ENCODE measurements at places on chromosomes 12 and 14.

DNA sequence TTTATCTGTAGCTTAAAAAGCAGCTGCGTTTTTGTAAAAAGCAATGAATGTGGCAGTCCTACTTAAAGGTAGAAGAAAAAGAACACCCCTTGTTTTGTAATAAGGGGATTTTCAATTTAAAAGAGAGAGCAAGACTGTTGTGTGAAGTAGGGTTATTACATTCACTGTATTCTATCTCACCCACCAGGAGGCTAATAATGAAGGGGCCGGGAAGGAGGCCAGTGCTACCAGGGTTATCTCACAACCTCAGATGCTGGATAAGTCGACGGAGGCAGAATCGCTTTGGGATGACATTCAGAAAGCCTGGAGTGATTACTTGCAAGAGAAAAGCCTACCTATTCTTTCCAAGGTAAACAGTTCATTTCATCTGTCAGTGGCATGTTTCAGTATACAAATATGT, 97.7 kb downstream of the RMST start:
- DNase-seq = no peak

DNA sequence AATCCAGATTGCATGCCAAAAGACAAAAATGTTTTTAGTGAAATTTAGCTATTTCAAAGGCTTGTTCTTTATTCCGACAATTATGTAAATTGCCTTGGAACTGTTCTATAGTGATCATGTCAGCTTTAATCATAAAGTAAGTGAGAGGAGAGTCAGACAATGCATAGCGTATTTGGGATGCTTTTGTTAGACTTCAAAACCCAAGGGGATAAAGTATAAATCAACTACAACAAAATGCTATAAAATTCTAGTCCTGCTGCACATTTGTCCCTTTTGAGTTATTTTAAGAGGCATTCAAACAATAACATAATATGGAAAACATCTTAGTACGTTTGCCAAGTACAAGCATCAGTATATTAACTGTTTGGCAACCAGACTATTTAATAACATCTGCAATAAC, 11.3 kb downstream of the RTRAF start:
- DNase-seq = no peak

- DNase-seq = no peak
Observed at GRCh38 chr12:54298904-54299303, 1.9 kb downstream of the NFE2 start.

DNA sequence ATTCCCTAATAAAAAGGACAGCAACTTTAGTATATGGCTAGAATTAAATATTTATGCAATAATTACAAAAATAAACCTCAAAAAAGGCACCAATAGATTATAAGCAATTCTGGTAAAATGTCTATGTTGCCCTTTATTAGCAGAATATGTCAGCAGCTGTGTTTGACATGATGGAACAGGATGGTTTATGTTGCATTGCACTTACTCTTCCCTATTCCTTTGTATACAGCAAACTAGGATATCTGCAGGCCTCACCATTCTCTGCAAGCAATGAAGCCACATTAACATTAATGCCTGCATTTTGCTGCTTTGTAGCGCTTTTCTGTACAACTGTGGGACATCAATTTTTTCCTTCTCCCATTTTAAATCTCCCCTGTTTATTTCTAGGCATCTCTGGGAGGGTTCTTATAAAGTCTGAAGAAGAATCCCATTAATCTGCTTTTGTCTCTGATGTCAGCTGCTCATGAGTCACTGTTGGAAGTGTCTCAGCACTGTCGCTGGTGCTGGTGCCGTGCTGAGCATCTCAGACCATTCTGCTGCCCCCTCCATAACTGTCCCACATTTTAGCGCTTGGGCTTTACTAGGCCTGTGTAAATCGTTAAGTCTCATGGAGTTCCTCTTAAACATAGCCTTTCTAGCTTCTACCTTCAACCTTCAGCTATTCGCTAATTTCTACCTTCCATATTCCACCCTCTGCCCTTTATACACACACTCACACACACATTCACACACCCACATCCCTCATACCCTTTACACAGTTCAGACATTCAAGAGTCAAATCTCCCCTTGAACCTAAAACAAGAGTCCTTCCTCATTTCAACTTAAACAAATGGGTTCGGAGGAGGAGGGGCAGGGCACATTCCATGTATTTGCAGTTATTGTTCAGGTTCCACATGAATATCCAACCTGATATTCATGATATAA, 64.4 kb upstream of the TRHDE start:
- no peak for DNase-seq

DNA sequence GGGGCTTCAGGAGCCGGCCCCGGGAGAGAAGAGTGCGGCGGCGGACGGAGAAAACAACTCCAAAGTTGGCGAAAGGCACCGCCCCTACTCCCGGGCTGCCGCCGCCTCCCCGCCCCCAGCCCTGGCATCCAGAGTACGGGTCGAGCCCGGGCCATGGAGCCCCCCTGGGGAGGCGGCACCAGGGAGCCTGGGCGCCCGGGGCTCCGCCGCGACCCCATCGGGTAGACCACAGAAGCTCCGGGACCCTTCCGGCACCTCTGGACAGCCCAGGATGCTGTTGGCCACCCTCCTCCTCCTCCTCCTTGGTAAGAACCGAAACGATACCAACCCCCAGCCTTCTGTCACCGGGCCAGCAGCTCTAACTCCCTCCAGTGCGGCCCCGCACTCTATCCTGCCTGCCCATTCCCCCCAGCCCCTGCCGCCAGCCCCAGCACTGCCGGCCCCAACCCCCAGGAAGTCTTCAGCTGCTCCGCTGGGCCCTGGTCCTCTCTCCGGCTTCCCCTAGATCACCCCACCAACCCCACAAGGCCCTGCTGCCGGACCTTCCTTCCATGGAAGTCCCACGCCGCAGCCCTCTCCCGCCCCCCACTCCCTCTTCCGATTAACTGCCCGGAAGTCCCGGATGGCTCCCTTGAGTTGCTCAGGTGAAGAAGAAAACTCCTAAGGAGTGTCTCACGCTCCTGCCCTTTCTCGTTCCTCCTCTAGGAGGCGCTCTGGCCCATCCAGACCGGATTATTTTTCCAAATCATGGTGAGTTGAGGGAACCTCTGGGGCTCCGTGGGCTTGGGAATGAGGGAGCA, 693 bp downstream of the LRP10 start:
- peak; percentile 68 for DNase-seq

- no peak for DNase-seq
Observed at GRCh38 chr12:19074700-19075099, 54.8 kb upstream of the PLEKHA5 start.

DNA sequence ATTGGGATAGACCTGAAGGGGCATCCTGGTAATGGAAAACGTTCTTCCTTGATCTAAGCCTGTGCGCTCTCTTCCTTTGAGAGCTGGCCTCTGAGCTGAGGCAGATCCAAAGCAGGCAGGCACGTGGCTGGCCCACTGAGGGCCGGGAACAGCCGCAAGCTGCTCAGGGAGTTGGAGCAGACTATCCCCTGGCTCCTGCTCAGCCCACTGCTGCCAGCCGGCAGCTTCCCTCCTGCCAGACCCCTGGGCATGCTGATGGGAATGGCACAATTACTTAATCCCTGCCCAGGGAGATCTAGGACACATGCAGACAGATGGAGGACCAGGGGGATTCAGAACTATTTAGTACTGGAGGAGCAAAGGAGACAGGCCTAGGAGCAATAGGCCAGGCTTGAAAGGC, 14.4 kb downstream of the NEUROD4 start:
- no peak for DNase-seq

GRCh38 chr14:106488291-106488690, 961.9 kb downstream of the TMEM121 start:
- DNase-seq = no peak

GRCh38 chr14:38101679-38102078, 106.0 kb upstream of the SSTR1 start:
- no peak for DNase-seq

GRCh38 chr14:80403036-80403435, 191.7 kb upstream of the DIO2 start:
- no peak for DNase-seq

GRCh38 chr12:99343960-99344359, 303.6 kb upstream of the GARIN6 start:
- no peak for DNase-seq

GRCh38 chr14:71430678-71431376, 501.4 kb upstream of the RGS6 start:
- DNase-seq = no peak

DNA sequence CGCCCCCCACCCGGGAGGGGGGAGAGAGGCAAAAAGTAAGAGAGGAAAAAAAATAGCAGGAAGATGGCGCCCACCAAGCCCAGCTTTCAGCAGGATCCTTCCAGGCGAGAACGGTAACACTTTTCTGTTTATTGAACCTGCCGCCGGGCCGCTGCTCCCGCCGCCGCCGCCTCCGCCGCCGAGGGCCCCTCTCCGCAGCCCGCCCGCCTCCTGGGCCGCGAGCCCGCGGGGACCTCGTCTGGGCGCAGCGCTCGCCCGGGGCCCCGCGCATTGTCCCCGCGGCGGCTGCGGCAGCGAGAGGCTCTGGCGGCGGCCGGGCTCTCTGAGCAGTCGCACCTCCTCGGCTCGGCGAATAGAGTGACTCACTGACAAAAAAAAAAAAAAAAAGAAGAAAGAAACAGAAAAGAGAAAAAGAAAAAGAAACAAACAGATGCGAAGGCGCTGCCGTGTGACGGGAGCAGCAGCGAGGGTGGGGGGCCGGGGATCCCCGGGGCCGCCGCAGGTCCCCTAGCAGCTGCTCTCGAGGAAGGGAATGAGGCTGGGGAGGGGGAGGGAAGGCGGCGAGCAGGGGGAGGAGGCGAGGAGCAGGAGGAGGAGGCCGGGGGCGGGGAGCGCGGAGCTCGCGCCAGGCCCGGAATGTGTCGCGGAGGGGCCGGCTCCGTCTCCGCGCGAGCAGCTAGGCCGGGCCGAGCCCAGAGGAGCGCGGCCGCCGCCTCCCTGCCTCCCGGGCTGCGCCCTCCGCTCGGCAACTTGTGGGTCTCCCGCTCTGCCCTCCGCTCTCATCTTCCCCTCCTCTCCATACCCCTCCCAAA, 781 bp downstream of the NPAS3 start:
- DNase-seq = no peak

Data from CD14-positive monocyte (primary cell).